Stimulated activated CD4-positive, alpha-beta T cell treated with anti-CD3 and anti-CD28 coated beads, Interleukin-1b, Interleukin-23, amount 100 ng/mL, for 48 hours (primary cell): ENCODE measurements at places on chromosomes 2 and 18.

- DNase-seq = no peak
Observed at GRCh38 chr2:207133458-207133819, 32.3 kb downstream of the KLF7 start.

- DNase-seq = no peak
Observed at GRCh38 chr18:46010676-46011075, 43.5 kb upstream of the EPG5 start.

DNA sequence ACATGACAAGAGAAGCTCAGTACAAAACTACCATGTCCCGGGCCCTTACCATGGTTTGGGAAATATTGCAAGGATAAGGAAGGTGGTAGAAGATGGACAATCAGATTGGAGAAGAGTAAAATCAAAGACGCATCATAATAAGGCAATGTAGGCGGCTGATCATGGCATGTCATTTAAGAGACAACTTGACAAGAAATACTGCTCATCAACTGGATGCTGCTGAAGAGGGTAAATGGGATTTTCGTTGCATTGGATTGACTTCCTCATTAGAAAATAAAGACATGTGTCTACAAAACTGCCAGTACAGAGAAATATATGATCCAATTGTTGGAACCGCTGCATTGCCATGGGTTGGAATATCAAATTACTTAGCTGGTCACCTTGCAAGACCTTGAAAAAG is 238.3 kb upstream of the NCKAP5 start:
- no peak for DNase-seq

DNA sequence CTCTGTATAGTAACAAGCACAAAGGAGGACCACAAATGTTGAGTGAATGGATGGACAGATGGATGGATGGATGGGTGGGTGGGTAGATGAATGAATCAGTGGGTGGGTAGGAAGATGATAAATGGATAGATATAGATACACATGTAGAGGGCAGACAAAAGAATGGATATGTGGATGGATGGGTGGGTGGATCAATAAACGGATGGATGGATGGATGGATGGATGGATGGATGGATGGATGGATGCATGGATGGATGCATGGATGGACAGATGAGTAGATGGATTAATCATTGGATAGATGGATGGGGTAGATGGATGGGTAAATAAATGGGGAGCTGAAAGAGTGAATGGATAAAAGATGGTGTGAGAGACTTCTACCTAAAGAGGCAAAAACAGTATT is 92.3 kb upstream of the GPR45 start:
- no peak for DNase-seq

GRCh38 chr2:104448661-104449440 is 405.1 kb upstream of the POU3F3 start:
- DNase-seq = no peak

- no peak for DNase-seq
Observed at GRCh38 chr2:62055724-62056336, 140.1 kb upstream of the B3GNT2 start.

- DNase-seq = no peak
Observed at GRCh38 chr2:85953476-85953875, 64.7 kb upstream of the ST3GAL5 start.

DNA sequence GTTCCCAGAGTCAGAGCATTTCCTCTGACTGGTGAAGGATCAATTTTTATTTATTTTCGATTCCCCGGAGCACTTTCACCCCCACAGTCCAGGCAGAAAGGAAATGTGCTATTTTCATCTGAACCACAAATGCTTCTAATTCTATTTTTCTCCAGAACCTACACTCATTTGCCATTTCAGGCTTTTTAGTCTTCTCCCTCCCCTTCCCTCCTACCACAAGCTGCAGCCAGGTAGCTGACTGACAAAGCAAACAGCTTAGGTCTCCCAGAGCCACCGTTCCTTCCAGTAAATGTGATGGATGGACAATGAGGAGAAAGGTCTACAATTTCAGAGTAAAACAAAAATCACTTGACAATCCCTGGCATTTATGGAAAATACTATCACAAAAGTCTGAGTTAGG is 76.9 kb downstream of the KLF7 start:
- DNase-seq = no peak

- no peak for DNase-seq
Observed at GRCh38 chr2:144443837-144444817, 75.8 kb downstream of the ZEB2 start.

DNA sequence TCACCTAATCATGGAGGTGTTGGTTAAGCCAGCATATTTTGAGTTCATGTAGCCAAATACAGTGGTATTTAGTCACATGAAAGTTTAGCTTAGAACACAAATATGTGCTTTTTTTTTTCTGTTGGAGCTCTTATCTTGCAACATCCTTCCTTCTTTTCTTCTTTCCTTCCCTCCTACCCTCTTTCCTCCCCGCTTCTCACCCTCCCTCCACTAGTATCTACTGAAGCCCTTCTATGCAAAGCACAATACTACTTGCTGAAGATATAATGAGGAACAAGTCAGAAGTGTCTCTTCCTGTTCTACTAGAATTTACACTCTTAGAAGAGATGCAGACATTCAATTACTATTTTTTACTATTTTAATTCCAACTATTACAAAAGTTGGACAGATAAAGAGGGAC is 105.0 kb upstream of the ITGA4 start:
- no peak for DNase-seq

DNA sequence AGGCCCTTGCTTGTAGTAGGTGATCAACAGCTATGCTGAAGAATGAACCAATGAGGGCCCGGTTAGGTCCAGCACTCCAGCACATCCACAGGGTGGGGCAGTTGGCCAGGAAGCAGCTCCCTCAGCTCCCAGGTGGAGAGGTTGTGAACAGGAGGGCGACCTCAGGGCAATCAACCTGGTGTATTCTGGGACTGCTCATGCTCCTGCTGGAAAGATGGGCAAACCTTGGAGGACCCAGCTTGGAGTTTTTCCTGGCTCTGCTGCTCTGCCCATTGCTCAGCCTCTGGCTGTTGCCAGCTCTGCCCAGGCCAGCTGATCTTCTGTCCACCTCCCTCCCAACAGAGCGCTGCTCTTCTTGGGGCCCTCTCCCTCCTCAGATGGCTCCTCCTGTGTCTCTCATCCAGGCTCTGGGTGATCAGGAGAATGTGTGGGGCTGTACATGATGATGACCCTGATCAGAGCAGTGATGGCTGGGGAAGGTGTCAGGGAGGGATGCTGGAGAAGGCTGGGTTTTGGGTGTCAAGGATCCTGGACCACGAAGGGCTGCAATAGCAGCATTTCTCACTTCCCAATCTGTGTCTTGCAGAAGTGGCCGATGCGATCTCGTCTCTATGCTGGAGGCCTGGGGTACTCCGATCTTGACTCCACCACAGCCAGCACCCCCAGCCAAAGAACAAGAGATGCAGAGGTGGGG is 3.4 kb downstream of the TCF23 start:
- DNase-seq = no peak

DNA sequence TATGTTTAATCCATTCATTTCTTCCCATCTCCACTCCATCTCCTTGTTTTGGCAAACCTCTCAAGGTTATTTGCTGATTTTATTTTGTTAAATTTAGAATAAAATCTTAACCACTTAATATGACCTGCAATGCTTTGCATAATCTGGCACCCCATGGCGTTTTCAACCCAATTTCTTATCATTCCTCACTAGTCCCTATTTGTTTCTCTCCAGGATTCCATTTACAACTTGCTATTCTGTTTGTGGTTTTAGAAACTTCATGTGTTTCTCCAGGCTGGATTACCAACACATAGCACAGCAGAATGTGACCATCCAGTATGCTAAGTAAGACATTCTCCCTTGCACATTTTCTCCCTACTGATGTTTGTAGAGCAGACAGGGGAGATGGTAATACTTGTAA is 749.2 kb upstream of the FSHR start:
- DNase-seq = no peak

DNA sequence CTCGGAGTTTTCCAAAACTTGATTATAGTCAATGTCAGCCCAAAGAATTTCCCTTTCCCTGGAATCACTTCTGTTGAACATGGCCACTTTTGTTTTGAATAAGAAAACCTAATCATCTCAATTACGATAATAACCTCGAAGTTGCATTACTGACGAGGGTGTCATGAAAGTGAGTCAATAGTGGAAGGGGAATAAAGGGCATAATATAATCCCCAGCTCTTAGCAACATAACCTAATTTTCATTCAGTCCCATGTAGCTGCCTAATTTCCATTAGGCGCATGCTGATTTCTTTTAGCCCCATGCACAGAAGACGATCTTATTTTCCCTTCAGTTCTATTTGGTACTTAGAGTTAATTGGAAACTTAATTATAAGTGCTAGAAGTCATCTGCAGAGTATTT is 51.1 kb upstream of the RAPH1 start:
- no peak for DNase-seq

DNA sequence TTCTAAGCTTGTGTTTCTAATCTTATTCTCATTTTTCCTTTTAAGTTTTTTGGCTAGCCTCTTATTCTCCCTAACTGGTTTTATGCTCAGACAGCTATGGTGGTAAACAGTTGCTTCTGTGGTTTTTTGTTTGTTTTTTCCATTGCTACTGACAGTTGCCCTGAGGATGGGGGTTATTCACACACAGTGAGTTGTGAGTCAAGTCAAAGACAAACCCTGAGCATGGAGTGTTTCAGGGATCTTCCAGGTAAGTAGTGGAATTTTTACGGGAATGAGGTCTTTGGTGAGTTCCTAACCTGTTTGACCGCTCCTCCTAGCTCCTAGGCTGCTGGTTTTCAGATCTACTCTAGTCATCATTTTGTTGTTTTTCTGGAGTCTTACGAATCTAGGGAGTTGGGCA is 162.8 kb downstream of the ZNF407 start:
- no peak for DNase-seq

- no peak for DNase-seq
Observed at GRCh38 chr18:27175914-27176313, 9.2 kb downstream of the CHST9 start.
